Activated T-helper 1 cell treated with Interleukin-2 at 50 U/mL for 16 hours (primary cell): ENCODE measurements at places on chromosomes 16 and 17.

GRCh38 chr16:85234310-85235204, 122.3 kb upstream of the CIBAR2 start:
- DNase-seq: no peak

DNA sequence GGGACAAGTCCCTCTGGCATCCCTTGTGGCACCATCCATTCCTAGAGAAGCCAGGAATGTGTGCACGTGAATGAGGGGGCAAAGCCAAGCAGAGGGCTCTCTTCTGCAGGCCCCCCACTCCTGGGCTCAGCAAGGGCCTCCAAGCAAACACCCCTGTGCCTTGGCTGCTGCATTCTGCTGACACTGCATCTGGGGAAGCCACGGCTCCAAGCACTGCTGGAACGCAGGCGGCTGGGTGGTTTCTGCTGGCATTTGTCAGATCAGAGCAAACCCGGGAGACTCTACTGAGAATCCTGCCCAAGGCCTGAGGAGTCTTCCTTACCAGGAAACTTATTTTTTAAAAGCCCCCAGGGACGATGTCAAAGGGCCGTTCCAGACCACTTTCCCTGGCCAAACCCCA, 23.3 kb downstream of the ATP6V0D1 start:
- DNase-seq: no peak

DNA sequence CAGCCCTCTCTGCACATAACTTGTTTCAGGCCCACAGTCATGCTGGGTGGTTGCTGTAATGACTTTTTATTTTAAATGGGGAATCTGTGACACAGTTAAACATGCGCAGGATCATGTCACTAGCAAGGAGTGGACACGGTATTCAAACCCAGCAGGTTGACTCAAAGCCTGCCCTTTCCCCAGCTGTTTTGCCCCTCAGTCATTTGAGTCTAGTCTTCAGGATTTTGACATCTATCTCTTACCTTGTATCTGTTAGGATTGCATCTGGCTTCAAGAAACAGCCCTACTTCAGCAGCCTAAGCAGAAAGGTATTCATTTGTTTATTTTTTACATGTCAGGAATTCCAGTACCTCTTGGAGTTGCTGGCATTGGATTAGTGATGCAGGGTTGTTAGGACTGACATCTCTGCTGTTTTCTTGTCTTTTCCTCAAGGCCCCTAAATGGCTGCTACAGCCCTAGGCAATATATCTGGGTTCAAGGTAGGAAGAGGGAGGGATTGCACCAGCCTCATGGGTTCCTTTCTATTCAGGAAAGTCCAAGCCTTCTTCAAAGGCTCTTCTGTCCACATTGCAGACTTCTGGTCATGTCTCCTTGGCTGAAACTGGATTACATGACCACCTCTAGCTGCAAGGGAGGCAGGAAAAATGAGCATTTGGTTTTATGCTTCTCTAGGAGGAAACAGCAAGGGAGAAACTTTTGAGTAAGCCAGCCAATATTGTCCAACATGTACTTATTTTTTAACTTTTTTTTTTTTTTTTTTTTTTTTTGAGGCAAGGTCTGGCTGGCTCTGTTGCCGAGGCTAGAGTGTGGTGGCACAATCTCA, 22.8 kb downstream of the ABCC1 start:
- no peak for DNase-seq

DNA sequence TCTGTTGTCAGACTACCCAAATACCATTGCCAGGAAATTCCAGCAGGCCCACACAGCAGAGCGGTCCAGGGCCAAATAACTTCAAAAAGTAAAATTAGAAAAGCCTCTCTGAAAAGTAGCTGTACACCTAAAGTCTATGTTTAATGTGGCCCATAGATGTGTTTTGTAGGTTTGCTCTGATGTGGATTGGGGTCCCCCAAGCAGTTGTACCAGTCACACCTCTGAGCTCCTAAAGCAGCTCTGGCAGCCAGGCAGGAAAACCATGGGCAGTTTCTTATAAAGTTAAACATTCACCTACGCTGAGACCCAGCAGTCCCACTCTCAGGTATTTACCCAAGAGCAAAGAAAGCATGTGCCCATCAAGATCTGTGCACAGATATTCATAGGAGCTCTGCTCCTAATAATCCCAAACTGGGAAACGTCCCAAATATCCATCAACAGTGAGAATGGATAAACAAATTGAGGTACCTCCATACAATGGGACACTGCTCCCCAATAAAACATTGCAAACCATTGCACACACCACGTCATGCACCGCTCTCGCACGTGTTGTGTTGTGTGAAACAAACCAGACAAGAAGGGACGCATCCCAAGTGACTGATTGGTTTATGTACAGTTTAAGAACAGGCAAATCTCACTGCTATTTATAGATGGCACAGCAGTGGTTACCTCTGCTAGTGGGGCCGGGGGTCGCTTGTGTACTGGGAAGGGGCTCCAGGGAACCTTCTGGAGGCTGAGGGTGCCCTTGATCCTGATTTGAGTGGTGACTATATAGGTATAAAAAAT, 15.8 kb upstream of the PRM1 start:
- DNase-seq: no peak

DNA sequence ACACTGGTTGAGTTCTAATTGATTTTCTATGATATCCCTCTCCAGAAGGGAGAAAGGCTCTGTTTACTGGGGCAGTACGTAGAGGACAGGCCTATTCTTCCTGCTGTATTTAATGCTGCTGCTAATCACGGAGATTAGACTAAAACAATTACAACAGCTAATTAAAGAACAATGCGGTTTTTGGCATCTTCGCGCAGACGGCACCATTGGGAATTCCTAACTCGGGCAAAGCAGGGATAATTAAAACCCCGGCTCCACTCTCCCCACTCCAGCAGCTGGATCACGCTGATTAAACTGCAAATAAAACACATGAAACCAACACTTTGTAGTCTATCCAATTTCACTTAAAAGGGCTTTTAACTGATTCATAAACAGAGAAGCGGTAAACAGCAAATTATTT, 147.6 kb downstream of the XYLT1 start:
- DNase-seq: no peak

- no peak for DNase-seq
These were observed 193.4 kb upstream of the CDH11 start for GRCh38 chr16:65315081-65315780.

- peak; percentile 29 for DNase-seq
These were observed 6.1 kb upstream of the STAC2 start for GRCh38 chr17:39231591-39232551.

- DNase-seq: peak; percentile 86
These were observed 5.9 kb upstream of the CD68 start for GRCh38 chr17:7573324-7574080.

- DNase-seq: no peak
These were observed 60.7 kb upstream of the CACNG4 start for GRCh38 chr17:66903781-66904180.

GRCh38 chr16:67800338-67800926, 5.9 kb downstream of the RANBP10 start:
- DNase-seq: no peak

DNA sequence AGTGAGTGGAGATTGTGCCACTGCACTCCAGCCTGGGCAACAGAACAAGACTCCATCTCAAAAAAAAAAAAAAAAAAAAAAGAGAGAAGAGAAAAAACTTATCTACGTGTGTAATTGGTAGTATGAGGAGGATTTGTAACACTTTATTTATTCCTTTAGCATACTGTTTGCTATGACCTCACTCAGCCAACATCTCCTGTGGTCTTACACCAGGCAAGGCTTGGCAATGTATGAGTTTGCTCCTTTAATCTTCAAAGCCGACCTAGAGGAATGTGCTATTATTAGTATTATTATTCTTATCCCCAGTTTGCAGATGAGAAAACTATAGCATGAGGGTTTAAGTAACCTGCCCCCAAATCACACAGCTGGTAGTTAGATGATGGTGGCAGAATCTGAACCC, 35.8 kb upstream of the HAPSTR1 start:
- DNase-seq: no peak

DNA sequence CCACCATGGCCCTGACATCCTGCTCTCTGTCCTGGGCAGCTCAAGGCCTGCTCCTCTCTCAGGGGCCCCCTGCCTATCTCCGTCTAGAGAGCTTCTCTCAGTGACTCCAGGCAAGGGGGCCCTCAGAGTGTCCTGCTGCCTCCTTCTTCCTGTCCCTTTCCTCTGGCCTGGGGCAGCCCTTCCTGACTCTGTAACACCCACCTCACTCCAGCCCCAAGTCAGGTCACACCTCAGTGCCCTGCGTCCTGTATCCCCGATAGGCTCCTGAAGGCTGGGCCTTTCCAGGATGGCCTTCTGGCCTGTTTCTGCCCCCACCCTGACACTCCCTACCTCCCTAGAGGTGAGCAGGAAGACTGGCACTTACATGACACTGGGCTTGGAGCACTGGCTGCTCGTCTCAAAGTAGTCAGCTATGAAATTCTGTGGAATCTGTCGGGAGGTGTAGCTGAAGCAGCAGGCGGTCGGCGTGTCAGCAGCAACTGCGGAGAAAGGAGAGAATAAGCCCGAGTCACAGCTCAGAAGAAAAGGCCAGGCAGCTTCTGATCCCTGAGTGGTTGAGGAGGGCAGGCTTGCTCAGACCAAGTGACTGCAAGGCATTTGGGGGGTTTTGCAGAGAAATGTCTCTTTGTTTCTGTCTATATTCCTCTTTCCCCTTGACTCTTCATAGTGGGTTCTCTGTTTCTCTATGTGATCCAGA, 976 bp downstream of the CCL3L1 start:
- DNase-seq: no peak

DNA sequence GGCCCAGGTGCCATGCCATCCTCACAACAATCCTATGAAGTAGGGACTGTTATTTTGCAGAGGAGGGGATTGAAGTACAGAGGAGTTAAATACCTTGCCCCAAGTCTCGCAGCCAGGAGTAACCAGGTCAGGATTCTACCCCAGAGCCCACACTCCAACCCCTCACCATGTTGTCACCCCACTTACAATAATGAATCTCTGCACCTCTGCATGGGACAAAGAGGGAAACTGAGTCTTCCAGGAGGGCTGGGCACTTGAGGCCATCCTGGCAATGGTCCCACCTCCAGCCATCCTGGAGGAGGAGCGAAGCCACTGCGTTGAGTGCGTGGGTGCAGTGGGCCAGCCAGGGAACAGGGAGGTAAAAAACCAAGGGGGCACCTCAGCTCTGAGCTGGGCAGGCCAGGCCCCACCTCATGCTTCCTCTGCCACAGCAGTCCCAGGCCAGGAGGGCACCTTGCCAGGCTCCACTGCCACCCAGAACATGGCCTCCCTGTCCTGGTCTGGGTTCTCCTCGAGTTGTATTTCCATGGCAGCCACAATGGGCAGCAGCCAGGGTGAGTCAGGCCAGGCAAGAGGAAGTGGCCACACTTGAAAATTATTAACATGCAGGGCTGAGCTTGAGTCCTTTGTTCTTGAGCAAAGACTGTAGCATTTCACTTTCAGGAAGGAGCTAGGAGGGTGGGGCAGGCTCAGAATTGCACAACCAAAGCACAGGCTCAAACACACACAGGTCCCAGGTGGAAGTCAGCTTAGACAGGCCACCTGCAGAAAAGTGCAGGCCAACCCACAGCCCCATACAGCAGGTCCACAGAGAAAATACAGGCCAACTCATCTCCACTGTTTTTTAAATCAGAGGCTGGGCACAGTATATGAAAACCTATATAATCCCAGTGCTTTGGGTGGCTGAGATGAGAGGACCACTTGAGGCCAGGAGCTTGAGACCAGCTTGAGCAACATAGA, 52.1 kb downstream of the CUEDC1 start:
- DNase-seq: no peak

GRCh38 chr17:67644061-67644460, 73.7 kb upstream of the NOL11 start:
- no peak for DNase-seq

GRCh38 chr16:3979070-3979469, 98.6 kb upstream of the CREBBP start:
- DNase-seq: no peak

DNA sequence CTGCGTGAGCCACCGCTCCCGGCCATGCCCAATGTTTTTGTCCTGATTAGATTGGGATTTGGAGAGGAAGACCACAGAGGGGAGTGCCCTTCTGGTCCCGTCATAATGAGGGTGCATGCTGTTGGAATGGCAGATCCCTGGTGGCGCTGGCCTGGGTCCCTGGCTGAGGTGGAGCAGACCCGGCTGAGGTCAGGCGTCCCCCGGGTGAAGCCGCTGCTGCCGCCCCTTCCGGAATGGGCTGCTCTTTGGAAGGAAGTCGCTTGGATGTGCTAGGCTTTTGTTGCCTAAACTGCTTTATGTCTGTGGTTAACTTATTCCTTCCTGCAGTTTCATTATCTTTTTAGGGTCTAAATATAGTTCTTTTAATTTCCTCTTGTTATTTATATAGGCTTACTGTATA, 120.3 kb upstream of the CHMP6 start:
- no peak for DNase-seq

DNA sequence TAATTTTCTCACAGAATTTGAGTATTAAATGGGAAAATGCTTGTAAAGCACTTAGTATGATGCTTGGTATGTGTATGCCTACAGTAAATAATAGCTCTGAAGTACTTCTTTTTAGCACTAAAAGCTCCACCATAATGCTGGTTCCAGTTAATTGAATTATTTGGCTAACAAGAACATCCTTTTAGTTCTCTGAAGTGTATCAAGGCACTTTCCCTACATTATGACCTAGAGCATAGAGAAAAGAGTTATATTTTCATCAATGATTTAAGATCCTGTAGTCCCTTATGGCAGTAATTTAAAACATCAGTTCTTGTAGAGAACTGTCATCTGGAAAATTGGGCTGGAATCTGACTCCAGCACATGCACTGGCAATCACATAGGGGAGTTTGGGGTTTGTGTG, 21.9 kb upstream of the PHAF1 start:
- no peak for DNase-seq

DNA sequence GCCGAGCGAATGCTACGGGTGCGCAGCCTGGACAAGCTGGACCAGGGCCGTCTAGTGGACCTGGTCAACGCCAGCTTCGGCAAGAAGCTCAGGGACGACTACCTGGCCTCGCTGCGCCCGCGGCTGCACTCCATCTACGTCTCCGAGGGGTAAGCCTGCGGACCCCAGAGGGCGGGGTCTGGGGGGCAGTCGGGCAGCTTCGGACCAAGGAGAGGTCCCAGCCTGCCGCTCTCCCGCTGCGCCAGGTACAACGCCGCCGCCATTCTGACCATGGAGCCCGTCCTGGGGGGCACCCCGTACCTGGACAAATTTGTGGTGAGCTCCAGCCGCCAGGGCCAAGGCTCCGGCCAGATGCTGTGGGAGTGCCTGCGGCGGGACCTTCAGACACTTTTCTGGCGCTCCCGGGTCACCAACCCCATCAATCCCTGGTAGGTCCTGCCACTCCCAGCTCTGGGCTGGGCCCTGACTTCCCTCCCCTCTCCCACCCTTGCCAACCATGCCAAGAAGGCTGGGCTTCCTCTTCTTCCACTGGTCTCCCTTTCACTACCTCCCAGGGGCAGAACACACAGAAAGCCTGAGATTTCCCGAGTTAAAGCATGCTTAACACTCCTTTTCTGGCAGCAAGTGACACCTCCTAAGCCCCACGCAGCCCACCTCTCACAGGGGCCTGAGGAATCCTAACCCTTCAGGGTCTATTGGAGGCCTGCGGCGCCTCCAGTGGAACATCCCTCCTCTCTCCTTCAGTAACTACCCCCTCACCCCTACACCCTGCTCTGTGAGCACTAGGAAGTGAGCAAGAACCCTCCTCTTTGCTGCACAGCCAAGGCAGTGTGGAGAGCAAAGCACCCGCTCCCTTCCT, 3.2 kb downstream of the NAGS start:
- DNase-seq: no peak

GRCh38 chr17:7186241-7186640, 7.1 kb upstream of the ASGR1 start:
- DNase-seq: no peak
